ELR (cell line): ENCODE measurements at places on chromosomes 1 and 21.

DNA sequence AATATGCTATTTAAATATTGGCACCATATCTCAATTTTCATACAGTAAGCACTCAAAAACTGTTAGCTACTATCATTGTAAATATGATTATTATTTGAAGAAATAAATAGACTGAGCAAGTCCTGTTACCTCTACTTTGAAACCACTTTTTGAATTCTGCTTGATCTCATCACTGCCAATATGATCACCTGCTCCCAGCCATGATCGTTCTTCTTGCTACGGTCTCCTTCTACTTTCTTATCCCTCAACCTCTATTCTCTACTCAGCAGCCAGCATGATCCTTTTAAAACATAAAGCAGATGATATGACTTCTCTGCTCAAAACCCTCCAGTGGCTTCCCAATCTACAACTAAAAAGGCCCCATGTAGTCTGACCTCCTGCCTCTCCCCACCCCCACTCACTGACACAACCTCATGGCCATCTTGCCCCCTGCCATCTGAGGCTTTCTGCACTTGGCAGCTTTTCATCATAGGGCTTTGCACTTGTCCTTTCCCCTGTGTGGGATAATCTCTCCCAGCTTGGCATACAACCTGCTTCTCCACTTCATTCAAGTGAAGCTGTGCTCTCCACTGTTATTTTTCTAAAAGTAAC is 27.2 kb downstream of the CD34 start:
- DNase-seq = no peak

GRCh38 chr1:19525607-19526545 is 40.5 kb upstream of the CAPZB start:
- DNase-seq = peak; percentile 50

- no peak for DNase-seq
Observed at GRCh38 chr21:28269173-28269572, 723.5 kb downstream of the LTN1 start.

GRCh38 chr1:77394166-77394565 is 112.3 kb downstream of the AK5 start:
- peak; percentile 73 for DNase-seq

GRCh38 chr1:39418236-39418635 is 73.2 kb upstream of the BMP8A start:
- DNase-seq = no peak

- no peak for DNase-seq
Observed at GRCh38 chr1:19010503-19010902, 54.0 kb upstream of the IFFO2 start.

DNA sequence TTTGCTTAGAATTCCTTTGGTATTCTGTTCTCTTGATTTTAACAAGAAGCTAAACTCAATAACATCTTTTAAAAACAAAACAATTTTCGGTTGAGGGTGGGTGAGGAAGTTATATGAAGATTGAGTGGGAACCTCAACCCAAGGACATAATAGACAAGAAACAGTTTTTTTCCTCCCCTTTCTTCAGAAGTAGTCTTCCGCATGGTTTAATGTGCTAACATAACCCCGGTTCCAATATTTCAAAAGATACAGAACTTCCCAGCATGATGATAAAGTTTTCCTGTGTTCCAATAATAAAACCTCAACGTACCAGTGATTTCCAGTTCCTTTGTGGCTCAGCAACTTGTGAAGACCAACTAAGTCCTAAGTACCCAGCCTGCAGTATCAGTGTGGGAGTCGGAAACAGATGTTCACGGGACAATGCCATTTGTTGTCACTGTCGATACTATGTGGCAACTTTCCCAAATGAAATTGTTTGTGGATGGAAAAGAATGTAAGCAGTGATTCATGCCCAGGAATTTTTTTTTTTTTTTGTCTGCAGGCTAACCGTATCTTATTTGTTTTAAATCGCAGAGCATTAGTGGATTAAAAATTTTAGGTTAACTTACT is 48.5 kb downstream of the NR5A2 start:
- peak; percentile 85 for DNase-seq

DNA sequence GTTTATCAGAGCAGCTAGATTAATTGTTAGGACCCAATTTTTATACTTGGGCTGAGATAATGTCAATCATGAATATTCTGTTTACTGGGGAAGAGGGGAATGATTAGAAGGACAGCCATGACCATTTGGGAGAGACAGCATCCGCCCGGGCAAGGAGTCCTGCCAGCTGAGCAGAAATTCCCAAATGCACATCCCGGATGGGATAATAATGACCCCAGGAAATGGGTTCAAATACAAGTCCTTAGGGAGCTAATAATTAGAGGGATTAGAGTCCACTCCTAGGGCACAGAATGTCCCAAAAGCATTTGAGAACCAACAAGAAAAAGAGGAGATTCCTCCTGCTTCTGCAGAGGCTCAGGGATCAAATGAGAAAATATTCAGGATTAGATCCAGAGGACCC is 115.9 kb downstream of the LRRC53 start:
- DNase-seq = no peak

DNA sequence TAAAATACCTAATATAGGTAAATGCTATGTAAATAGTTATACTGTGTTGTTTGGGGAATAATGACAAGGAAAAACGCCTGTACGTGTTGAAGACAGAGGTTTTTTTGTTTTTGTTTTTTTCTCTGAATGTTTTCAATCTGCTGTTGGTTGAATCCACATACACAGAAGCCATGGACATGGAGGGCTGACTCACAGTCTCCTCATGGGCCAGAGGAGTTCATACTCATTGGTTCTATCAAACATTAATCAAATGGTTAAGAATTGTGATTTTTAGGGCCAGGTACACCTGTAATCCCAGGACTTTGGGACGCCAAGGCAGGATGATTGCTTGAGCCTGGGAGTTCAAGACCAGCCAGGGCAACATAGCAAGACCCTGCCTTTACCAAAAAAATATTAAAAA is 20.5 kb downstream of the MIER1 start:
- DNase-seq = peak; percentile 44

DNA sequence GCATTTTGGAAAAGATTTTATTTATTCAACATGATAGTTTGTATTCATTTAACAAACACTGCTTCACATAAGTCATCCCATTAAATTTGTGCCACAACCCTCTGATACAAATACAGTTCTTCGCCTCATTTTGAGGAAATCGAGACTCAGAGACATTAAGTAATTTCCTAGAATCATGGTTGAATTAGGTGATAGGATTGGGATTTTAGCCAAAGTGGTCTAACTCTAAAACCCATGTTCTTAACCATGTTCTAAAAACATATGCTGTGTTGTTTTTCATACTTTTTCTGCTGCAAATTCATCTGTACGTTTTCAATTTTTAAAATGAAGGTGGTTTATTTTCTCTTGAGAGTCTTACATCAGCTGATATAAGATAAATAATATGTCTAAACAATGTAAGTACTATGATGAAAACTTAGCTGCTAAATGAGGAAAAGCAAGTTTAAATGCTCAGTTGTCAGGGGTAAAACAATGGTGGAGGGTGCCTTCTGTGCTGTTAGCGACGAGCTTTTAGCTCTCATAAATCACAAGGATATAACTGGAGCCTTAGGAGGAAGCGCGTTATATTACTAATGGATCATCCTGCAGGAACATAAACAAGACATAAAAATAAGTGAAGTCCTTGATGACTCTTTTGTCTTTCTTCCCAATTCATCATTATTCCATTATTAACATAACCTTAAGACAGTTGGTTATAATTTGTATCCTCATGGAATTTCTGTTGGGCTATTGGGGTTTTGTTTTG is 97.7 kb downstream of the CACHD1 start:
- DNase-seq = peak; percentile 17

DNA sequence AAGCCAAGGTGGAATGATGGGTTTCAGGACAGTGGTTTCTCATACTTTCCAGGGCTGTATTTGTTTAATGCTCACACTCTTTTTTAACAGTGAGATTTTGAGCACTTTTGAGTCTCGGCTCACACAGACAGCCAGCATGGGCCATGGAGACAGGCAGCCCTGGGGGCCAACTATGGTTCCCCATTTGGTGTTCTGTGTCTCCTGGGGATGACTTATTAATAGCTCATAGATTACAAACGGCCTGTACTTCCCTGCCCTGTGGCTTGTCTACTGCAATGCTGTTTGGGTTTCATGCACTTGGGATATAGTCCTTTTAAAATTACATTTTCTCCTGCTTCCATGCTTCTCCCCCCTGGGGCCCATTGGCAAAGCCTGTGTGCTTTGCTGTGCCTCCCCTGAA is 178.3 kb downstream of the KCNJ6 start:
- no peak for DNase-seq

GRCh38 chr21:44709426-44710293 is 1.7 kb downstream of the TSPEAR start:
- peak; percentile 15 for DNase-seq

DNA sequence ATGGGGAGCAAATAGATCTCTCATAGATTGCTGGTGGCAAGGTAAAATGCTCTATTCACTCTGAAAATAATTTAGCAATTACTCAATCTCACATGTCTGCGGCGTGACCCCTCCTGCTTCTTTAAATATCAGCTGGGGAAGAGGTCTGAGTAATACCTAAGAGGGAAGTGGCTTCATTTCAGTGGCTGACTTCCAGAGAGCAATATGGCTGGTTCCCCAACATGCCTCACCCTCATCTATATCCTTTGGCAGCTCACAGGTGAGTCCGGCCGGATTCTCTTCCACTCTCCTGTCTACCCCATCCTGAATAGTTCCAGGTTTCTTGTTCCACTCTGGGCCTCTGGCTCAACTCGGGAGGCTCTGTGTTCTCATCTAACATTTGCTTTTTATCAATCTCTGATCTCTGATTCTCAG is at the start of gene SLAMF7:
SLAMF7 (plus strand) TSS at position 150 of the 414 bp plus-strand sequence; CDS start at position 205, 55 bp downstream.
- peak; percentile 28 for DNase-seq

DNA sequence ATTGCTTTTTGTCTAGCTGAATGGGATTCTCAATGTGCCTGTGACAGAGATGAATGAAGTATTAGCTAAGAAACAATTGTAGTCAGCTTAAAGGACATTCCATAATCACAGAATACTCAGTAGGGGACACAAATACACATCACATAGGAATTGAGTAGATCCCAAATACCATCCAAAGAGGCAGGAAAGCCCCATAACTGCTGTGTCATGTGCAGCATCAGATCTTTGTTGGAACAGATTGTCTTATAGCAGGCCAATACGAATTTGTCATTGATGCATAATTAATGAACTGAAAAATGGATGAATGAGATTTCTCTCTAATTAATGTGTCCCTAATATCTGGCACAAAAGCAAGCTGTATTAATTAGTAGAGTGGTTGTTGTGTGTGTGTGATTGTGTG is 82.3 kb upstream of the S1PR1 start:
- DNase-seq = no peak

GRCh38 chr1:8370905-8371315 is 53.0 kb downstream of the SLC45A1 start:
- DNase-seq = no peak

DNA sequence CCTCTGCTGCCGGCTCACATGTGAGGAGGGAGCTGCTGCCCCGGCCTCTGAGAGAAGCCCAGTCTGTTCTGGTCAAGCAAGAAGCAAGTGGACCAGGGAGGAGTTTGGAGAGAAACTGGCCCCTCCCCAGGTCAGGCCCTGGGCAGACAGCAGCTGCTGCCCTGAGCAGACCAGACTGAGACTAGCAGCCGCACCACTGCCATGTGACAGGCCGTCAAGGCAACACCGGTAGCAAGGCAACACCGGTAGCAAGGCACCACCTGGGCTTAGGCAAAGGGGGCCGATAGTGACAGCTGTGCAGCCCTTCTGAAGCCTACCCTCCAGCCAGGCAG is 50.3 kb downstream of the ARHGEF16 start:
- DNase-seq = peak; percentile 12

GRCh38 chr1:214979191-214979590 is 103.3 kb upstream of the KCNK2 start:
- DNase-seq = no peak

DNA sequence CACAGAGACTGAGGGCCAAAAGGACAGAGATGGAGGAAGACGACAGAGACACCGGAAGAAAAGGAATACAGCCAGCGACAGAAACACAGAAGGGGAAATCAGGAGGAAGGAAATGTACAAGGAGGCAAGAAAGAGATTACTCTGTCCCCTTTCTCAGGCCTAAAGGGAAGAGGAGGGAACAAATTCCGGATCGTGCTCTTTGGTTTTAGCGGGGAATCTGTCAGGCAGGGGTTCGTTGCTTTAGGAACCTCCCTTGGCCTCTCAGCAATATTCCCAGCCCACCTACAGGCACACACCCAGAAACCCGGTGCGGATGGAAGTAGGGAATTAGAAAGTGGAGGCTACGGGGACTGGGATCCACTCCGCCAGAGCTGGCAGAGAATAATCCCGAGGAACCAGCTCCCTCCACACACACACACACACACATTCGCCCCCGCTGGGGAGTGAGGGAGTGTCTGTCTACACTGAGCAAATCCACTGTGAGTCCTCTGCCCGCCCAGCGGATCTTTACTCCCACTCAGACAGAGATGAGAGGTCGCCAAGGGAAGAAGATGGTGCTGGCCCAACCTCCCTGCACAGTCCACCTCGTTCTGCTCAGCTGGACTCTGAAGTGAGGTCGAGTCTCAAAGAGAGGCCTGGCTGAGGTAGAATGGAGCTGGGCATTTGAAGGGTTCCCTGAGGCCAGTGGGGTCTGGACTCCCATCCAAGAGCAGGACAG is 5.7 kb downstream of the TAL1 start:
- DNase-seq = no peak

DNA sequence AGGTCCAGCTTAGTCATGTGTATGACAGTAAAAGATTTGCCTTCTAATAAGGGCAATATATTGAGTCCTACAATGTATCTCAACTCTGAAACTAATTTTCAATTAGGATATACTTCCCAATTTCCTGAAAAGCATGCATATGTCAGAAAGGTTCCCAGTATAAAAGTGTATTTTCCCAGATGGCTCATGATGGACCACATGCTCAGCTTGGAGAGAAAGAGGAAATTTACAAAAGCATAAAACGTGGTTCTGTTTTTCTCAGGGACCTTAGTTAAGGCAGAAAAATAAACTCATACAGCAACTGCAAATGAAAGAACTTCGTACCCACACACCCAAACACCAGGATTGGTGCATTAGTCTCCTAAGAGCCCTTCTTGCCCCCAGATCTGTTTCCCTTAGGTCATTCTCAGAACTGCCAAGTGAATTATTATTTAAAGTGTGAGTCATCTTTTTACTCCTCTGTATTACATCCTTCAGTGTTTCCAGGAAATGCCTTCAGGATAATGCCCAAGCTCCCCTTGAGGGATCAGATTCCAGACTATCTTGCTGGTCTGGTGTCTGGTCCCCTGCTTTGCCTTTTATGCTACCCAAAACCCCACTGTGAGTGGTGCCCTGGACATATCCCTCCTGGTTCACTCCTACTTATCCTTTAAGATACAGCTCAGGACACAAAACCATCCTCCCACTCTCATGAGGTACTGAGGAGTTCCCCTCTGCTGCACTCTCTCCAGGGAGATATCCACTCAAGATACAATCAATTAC is 57.4 kb downstream of the SSX2IP start:
- peak; percentile 81 for DNase-seq

- DNase-seq = no peak
Observed at GRCh38 chr1:215899901-215900300, 332.8 kb downstream of the KCTD3 start.

DNA sequence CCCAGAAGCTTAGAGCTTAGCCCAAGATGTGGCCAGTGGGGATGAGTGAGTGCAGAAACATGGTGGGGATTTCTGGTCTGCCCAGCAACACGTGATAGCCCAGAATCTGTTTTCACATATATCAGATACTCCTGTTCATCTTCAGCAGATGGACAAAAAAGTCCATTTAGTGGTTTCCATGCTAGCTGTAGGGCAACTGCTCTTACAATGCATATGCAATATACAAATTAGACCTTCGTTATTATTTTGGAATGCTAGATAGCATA is 96.9 kb upstream of the SGIP1 start:
- peak; percentile 24 for DNase-seq

- no peak for DNase-seq
Observed at GRCh38 chr1:88463401-88463985, 220.6 kb upstream of the PKN2 start.
